Activated T-helper 17 cell treated with anti-CD3 and anti-CD28 coated beads, Interleukin-2, amount 50 U/mL, for 72 hours (primary cell): ENCODE measurements at places on chromosomes 12 and 14. TPM values are rescaled to one million over a fixed set of nuclear protein-coding genes. Genes with fewer than 3 reads are reported as not detected.

- no peak for ATAC-seq
These were observed 41.4 kb upstream of the MANSC4 start for GRCh38 chr12:27821259-27821973.

Gene BCL11B
- total RNA-seq: 52.9 TPM

Gene CISTR
- total RNA-seq: not detected

DNA sequence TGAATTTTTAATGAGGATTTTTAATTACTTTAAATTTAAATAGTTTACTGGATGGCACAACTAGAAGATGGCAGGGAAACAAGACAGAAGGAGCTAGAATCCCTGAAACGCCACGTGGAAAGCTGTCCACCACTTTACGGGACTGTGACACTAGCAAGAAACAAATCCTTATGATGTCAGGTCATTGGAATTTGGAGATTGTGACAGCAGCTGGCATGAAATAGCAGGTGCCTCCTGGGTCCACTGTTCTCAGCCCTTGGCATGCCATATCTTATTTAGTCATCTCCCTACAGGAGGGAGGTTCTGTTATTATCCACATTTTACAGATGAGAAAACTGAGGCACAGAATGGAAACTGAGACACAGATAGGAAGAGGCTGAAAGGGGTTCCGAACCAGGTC lies 113.8 kb downstream of the BCL11B start:
- ATAC-seq: no peak

- ATAC-seq: no peak
These were observed 138.7 kb downstream of the EGLN3 start for GRCh38 chr14:33812181-33812580.
